Glomerular endothelial cell (primary cell): ENCODE measurements at places on chromosomes 16 and 17. TPM values are rescaled to one million over a fixed set of nuclear protein-coding genes. Genes with fewer than 3 reads are reported as not detected.

Gene EVPLL
- total RNA-seq = not detected in 2 replicates

Gene CIAO3
- 33.7 and 34.3 TPM in 2 replicates for total RNA-seq

Gene IFI35
- total RNA-seq = 31.6 and 33.4 TPM in 2 replicates

Gene NPIPA2
- total RNA-seq = 0.47 and 5.0 TPM in 2 replicates

Gene UNC13D
- 1.1 and 1.6 TPM in 2 replicates for total RNA-seq

Gene CA10
- total RNA-seq = not detected in 2 replicates

Gene ETV4
- total RNA-seq = 14.2 and 22.4 TPM in 2 replicates

Gene PPM1E
- 0.05 TPM in 1 of 2 replicates, not detected in the other for total RNA-seq

Gene WNK4
- total RNA-seq = 8.8 and 10.4 TPM in 2 replicates
